ENCODE measurements at places on chromosomes 2 and 18. TPM values are rescaled to one million over a fixed set of nuclear protein-coding genes. Genes with fewer than 3 reads are reported as not detected.
A peak's percentile ranks its signal among the peaks of the same experiment; 100 is the strongest.

APOB gene
- not detected for polyA plus RNA-seq

SATB2 gene
- polyA plus RNA-seq: not detected

MEP1B gene
- not detected for polyA plus RNA-seq

ITGAV gene
- polyA plus RNA-seq: not detected

OSBPL6 gene
- not detected for polyA plus RNA-seq

SP140L gene
- polyA plus RNA-seq: 53.2 TPM

SIX3 gene
- not detected for polyA plus RNA-seq

GRCh38 chr18:79789091-79789891 is 8.4 kb upstream of the KCNG2 start:
- H3K4me3 ChIP-seq: no peak overlapping the region
- H3K27me3 ChIP-seq: peaks cover 50% of the 10 kb centered on the region
- no peak for DNase-seq
- H3K36me3 ChIP-seq: peaks cover under 1% of the 10 kb centered on the region
- peaks cover 31% of the 10 kb centered on the region for H3K4me1 ChIP-seq

GRCh38 chr2:69914950-69915945 is at the start of gene MXD1:
MXD1 (plus strand) TSS chr2:69915109; CDS start chr2:69915331, 222 bp downstream.
- H3K4me1 ChIP-seq: peaks cover 39% of the 10 kb centered on the region
- H3K4me3 ChIP-seq: peak within 1 kb of the TSS; percentile 95
- no peaks in the 10 kb centered on the region for H3K27me3 ChIP-seq
- H3K27ac ChIP-seq: peak within 1 kb of the TSS; percentile 96

DNA sequence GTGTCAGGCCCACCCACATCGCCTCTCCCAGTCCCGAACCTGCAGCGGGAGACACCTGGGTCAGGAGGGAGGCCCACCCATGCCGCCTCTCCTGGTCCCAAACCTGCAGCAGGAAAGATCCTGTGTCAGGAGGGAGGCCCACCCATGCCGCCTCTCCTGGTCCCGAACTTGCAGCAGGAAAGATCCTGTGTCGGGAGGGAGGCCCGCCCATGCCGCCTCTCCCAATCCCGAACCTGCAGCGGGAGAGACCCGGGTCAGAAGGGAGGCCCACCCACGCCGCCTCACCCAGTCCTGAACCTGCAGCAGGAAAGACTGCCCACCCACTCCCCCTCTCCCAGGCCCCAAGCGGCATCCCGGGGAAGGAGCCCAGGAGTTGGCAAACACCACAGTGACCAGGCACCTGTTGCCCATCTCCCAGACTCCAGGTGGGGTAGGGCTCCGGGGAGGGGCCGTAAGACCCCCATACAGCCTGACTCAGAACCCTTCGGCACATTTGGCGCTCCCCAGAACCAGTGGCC is 7.8 kb downstream of the SLC66A2 start:
- H3K27me3 ChIP-seq: no peaks in the 10 kb centered on the region
- H3K36me3 ChIP-seq: peaks cover 18% of the 10 kb centered on the region
- peaks cover 53% of the 10 kb centered on the region for H3K4me1 ChIP-seq
- peak overlapping the region; percentile 81 for H3K27ac ChIP-seq
- no peak overlapping the region for H3K4me3 ChIP-seq

- H3K36me3 ChIP-seq: no peaks in the 10 kb centered on the region
- H3K4me3 ChIP-seq: no peak overlapping the region
- H3K27ac ChIP-seq: no peak overlapping the region
- no peak for DNase-seq
- no peaks in the 10 kb centered on the region for H3K27me3 ChIP-seq
These were observed 124.7 kb upstream of the CTAGE1 start for GRCh38 chr18:22542406-22542835.

DNA sequence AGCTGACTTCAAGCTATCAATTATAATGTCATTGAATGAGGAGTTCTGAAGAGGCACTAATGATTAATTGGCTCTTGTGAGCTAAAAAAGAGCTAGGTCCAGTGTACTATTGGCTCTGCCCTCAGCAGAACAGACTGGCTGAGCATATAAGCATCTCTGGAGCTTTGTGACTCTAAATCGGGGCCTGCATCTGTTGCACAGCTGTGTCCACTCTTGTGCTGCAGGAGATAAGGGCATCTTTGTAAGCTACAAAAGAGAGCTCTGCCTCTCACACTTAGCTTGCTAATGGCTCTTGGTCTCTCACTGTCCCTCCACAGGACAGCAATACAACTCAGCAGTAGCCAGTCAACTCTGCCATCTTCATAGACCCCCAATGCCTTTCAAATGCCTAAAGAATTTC is 61.5 kb upstream of the L3MBTL4 start:
- no peak for DNase-seq
- peaks cover 5% of the 10 kb centered on the region for H3K36me3 ChIP-seq
- no peak overlapping the region for H3K4me3 ChIP-seq

- H3K36me3 ChIP-seq: no peaks in the 10 kb centered on the region
- no peak overlapping the region for H3K27ac ChIP-seq
- H3K4me3 ChIP-seq: no peak overlapping the region
- no peak for DNase-seq
- peaks cover 11% of the 10 kb centered on the region for H3K27me3 ChIP-seq
These were observed 31.0 kb downstream of the VIT start for GRCh38 chr2:36727550-36727949.

- H3K4me3 ChIP-seq: no peak overlapping the region
- no peaks in the 10 kb centered on the region for H3K4me1 ChIP-seq
- H3K27me3 ChIP-seq: peaks cover 14% of the 10 kb centered on the region
- H3K27ac ChIP-seq: no peak overlapping the region
- no peak for DNase-seq
- no peaks in the 10 kb centered on the region for H3K36me3 ChIP-seq
These were observed 8.4 kb upstream of the GPC1 start for GRCh38 chr2:240426845-240427721.

- no peaks in the 10 kb centered on the region for H3K4me1 ChIP-seq
- no peaks in the 10 kb centered on the region for H3K27me3 ChIP-seq
- no peak overlapping the region for H3K27ac ChIP-seq
These were observed 208.4 kb upstream of the COL3A1 start for GRCh38 chr2:188765522-188766470.

- peak; percentile 20 for DNase-seq
- peaks cover 22% of the 10 kb centered on the region for H3K27me3 ChIP-seq
- H3K36me3 ChIP-seq: no peaks in the 10 kb centered on the region
- H3K4me3 ChIP-seq: no peak overlapping the region
- H3K4me1 ChIP-seq: peaks cover 16% of the 10 kb centered on the region
These were observed 46.9 kb upstream of the CD28 start for GRCh38 chr2:203659331-203660049.

- DNase-seq: no peak
- no peak overlapping the region for H3K27ac ChIP-seq
- H3K27me3 ChIP-seq: peaks cover 37% of the 10 kb centered on the region
- H3K36me3 ChIP-seq: no peaks in the 10 kb centered on the region
- no peaks in the 10 kb centered on the region for H3K4me1 ChIP-seq
These were observed 206.8 kb upstream of the HDAC4 start for GRCh38 chr2:239607517-239608191.

GRCh38 chr2:85511008-85511811 is 27.8 kb upstream of the MAT2A start:
- H3K27me3 ChIP-seq: no peaks in the 10 kb centered on the region
- no peak overlapping the region for H3K4me3 ChIP-seq
- H3K36me3 ChIP-seq: no peaks in the 10 kb centered on the region

- no peak for DNase-seq
- H3K4me3 ChIP-seq: no peak overlapping the region
- peaks cover 14% of the 10 kb centered on the region for H3K4me1 ChIP-seq
- peaks cover 5% of the 10 kb centered on the region for H3K27me3 ChIP-seq
- no peak overlapping the region for H3K27ac ChIP-seq
- no peaks in the 10 kb centered on the region for H3K36me3 ChIP-seq
These were observed 42.7 kb upstream of the TAF1B start for GRCh38 chr2:9800639-9800974.

DNA sequence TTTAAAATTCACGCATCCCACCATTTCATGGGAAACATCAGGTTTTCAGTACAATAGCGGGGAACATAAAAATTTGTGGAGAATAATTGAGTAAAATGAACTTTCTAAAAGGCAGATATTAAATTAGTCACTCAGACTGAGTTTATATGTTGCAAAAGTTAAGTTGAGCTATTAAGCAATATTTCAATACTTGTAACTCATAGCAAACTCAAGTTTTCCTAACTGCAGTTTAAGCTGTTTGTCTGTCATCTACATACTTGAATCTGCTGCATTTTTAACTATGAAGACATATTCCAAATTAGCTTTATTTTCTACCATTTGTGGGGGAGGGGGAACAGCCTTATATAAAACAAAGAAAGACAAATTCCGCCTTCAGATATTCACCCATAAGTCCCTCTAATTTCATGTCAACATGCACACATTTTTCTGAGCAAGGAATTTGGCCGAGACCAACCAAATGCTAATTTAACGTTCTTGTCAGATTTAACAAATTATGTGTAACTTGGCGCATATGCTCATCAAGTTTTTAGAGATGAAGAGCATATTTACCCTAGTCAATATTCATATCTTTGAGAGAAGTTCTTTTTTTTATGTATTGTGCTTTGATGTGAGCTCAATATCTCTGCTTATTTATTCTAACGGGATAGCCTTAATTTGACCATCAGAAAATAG is 462.9 kb downstream of the TXNL1 start:
- no peaks in the 10 kb centered on the region for H3K36me3 ChIP-seq
- DNase-seq: no peak
- no peaks in the 10 kb centered on the region for H3K27me3 ChIP-seq
- no peak overlapping the region for H3K27ac ChIP-seq

GRCh38 chr2:158745866-158746382 is 49.2 kb upstream of the DAPL1 start:
- H3K27ac ChIP-seq: no peak overlapping the region
- no peaks in the 10 kb centered on the region for H3K36me3 ChIP-seq
- H3K4me1 ChIP-seq: peaks cover 3% of the 10 kb centered on the region
- H3K4me3 ChIP-seq: no peak overlapping the region
- DNase-seq: no peak
- H3K27me3 ChIP-seq: peaks cover 29% of the 10 kb centered on the region

DNA sequence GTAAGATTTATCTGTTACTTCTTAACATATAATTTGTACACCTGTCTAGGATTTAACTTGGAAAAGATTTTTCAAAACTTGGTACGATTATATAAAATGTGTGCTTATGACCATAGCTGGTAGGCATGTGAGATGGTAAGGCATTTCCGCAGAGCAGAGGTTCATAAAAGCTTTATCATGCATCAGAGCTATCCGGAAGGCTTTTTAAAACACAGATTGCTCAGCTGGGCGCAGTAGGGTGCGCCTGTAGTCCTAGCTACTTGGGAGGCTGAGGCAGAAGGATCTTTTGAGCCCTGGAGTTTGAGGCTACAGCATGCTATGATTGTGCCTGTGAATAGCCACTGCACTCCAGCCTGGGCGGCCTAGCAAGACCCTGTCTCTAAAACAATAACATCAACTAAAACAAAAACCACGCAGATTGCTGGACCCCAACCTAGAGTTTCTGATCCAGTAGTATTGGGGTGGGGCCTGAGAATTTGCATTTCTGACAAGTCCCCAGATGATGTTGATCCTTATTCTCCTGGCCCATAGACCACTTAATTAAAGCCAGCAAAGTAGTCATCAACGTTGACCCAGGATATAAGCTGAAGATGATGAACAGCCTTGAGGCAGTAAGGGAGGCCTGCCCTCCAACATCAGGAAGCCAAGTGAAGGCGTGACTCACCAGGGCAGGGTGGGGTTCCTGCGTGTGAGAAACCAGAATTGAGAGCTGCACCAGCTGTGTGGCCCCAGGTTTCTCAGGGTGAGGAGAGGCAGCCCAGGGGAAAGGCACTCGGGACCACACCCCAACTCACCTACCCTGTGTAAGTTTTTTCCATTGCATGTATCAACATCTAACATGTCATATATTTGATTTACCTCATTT is 21.6 kb upstream of the SLC20A1 start:
- DNase-seq: no peak
- peaks cover 7% of the 10 kb centered on the region for H3K4me1 ChIP-seq
- H3K36me3 ChIP-seq: no peaks in the 10 kb centered on the region

GRCh38 chr2:18777250-18777812 is 188.0 kb upstream of the NT5C1B start:
- peaks cover 5% of the 10 kb centered on the region for H3K27me3 ChIP-seq
- no peaks in the 10 kb centered on the region for H3K36me3 ChIP-seq
- no peak for DNase-seq
- H3K4me1 ChIP-seq: no peaks in the 10 kb centered on the region

GRCh38 chr2:197007716-197008628 is 81.5 kb upstream of the PGAP1 start:
- no peak overlapping the region for H3K4me3 ChIP-seq
- H3K36me3 ChIP-seq: peaks cover 25% of the 10 kb centered on the region
- H3K4me1 ChIP-seq: peaks cover 9% of the 10 kb centered on the region
- no peaks in the 10 kb centered on the region for H3K27me3 ChIP-seq
- H3K27ac ChIP-seq: peak overlapping the region; percentile 86

DNA sequence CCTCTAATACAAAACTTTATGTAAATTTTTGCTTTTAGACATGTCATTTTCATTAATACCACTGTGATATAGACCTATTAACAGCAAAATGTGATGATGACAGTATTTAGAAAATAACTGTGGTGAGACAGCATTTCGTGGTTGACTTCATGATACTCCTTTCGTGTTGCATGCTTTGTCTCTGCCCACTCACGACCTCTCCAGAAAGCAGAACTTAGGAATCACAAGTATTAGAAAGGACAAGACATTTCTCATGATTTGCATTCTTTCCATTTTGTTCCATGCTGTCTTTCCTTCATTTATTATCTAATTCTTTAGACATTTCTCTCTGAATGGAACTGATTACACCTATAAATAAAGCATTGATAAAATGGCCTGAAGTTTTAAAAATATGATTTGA is 85.2 kb upstream of the POU3F3 start:
- DNase-seq: no peak
- H3K4me1 ChIP-seq: no peaks in the 10 kb centered on the region
- no peaks in the 10 kb centered on the region for H3K36me3 ChIP-seq
- H3K4me3 ChIP-seq: no peak overlapping the region

Measured in naive B cell (primary cell).